ENCODE measurements at places on chromosomes 3 and 15.

- DNase-seq, result no peak
Measured at GRCh38 chr15:99604865-99605264, 39.1 kb downstream of the MEF2A start.

- no peak for DNase-seq
Measured at GRCh38 chr15:89494941-89495637, 1.3 kb downstream of the RHCG start.

DNA sequence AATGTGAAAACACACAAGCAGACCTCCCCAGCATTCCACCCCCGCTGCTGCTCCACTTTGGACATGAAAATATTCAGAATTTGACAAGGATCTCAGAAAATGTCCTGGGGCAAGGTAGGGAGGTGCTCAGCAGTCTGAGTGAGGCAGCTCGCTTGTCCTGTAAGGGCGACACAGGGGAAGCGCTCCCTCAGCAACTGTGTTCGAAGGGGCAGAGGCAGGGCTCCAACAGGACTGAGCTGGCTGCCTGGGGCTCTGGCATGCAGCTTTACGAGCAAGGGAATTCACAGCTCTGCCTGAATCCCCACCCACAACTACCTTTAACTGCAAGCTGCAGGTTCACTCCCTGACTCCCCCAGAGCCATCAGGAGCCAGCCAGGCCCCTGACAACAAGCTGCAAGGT lies 287.0 kb upstream of the LYSMD4 start:
- no peak for DNase-seq

DNA sequence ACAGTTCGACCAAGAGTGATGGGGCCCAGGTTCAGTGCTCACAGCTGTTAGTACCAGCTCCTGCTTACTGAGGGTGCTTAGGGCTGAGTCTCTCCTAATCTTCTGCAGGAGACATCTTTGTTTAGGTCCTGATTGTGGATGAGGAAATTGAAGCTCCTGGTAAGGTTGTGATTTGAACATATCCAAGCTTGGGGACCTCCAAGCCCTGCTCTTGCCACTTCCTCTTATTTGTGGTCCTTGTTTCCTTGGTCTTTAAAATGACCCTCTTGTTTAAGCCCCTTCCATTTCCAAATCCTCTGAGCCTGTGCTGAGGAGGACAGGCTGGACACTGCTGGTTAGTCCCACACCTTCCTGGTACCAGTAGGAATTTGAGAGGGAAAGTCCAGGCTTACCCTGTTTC lies 87.0 kb downstream of the EEFSEC start:
- DNase-seq, result no peak

GRCh38 chr3:113157408-113158030 lies 53.8 kb upstream of the BOC start:
- no peak for DNase-seq

DNA sequence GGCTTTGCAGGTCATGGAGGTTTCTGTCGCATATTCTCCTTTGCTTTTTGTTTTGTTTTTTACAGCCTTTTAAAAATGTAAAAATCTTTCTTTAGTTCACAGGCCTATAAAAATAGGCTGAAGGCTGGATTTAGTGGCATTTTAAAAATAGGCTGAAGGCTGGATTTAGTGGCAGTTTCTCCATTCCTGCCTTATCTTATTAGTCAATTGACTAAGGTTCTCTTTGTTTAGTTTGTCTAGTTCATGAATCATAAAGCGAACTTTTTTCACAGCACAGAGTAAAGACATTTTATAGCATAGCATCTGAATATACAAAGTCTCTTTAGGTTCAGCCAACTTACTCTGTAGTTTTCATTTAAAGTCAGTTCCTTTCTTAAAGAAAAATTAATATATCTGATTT lies 31.4 kb downstream of the AP4E1 start:
- no peak for DNase-seq

DNA sequence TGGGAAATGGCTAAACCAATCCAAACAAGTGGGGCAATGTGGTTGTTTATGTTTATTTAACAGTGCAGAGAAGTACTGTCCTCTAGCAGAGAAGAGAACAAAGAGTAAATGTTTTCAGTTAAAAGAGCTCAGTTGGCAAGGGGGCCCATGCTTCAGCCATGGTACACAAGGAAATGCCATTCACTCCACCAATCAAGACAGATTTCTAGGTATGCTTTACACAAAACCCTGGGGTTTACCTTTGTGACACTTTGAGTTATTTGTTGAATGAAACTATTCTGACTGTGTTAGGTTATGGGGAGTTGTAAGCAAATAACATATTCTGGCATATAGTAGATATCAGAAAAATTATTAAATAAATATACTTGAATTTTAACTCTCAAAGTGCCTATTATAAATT lies 228.5 kb upstream of the MME start:
- no peak for DNase-seq

GRCh38 chr3:44105571-44105970 lies 136.1 kb upstream of the TOPAZ1 start:
- no peak for DNase-seq

DNA sequence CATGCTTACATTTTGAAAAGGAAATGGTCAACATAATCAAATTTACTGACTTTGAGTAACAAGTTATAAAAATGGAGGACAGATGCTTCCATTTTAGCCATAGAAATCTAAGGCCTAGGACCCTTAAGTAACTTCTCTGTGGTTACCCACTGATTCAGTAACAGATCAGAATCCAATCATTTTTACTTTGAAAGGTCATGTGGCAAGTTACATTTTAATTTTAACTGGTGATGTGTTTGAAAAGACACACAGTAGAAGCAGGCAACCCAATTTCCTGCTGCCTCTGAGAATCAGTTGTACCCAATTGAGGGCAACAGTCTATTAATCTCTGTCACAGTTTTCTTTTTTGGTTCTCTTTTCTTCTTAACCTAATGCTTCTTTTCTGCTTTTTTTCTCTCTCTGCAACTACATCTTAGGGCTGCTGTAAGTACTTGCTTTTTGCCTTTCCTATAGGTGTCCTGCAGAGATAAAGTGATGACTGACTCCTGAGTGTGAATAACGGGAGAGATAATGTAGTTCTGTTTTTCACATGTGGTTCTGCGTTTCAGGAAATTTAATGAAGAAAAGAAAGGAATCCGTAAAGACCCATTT lies 3.3 kb downstream of the ZWILCH start:
- no peak for DNase-seq

DNA sequence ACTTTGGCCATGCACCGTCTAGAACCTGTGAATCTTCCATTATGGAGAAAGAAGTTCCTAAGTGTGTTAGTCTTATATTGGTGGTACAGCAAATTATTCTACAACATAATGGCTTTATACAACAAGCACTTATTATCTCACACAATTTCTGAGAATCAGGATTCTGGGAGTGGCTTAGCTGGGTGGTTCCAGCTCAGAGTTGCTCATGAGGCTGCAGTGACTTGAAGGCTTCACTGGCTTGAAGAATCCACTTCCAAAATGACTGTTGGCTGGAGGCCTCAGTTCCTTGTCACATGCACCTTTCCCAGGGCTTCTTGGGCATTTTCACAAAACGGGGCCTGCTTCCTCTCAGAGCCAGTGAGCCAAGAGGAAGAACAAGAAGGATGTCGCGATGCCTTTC lies 82.3 kb upstream of the RNF7 start:
- DNase-seq, result no peak

GRCh38 chr3:64221571-64222257 lies 3.6 kb downstream of the PRICKLE2 start:
- no peak for DNase-seq

GRCh38 chr15:73081321-73081958 lies 29.2 kb downstream of the NEO1 start:
- no peak for DNase-seq

DNA sequence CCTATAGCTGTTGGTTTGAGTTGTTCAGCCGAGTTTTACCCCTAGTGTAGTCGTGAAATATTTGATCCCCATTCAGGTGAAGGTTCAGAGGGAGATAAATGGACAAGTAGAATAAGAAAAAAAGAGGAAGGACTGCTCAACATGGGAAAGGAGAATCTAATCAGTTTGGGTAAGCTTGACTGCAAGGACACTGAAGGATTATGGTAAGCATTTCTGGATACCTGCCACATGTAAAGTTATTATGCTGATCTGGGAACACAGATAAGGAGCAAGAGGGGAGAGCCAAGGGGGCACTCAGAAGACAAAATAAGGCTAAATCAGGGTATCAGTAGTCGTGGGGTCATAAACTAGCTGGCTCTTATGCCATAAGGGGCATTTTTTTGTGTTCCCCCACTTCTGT lies 49.9 kb downstream of the TFG start:
- DNase-seq, result no peak

GRCh38 chr3:170507063-170507462 lies 78.8 kb downstream of the SLC7A14 start:
- DNase-seq, result no peak

GRCh38 chr3:73614419-73614818 lies 10.3 kb downstream of the PDZRN3 start:
- no peak for DNase-seq

- no peak for DNase-seq
Measured at GRCh38 chr15:94602754-94603470, 371.6 kb downstream of the MCTP2 start.

- no peak for DNase-seq
Measured at GRCh38 chr3:181328346-181328745, 338.8 kb upstream of the DNAJC19 start.

GRCh38 chr3:167300207-167300606 lies 79.9 kb downstream of the ZBBX start:
- DNase-seq, result no peak

GRCh38 chr3:141122455-141123030 lies 71.4 kb downstream of the SPSB4 start:
- no peak for DNase-seq

Data from mesothelial cell of epicardium (in vitro differentiated cells).